Germinal center (tissue), 1 donor: ENCODE measurements at places on chromosomes 3 and 15.

GRCh38 chr3:140303875-140304274, 368.9 kb downstream of the CLSTN2 start:
- DNase-seq = no peak

GRCh38 chr15:62482785-62483429, 317.8 kb upstream of the C2CD4B start:
- DNase-seq = peak; percentile 41

- no peak for DNase-seq
These were observed 625.6 kb upstream of the SGO1 start for GRCh38 chr3:20811631-20812030.

DNA sequence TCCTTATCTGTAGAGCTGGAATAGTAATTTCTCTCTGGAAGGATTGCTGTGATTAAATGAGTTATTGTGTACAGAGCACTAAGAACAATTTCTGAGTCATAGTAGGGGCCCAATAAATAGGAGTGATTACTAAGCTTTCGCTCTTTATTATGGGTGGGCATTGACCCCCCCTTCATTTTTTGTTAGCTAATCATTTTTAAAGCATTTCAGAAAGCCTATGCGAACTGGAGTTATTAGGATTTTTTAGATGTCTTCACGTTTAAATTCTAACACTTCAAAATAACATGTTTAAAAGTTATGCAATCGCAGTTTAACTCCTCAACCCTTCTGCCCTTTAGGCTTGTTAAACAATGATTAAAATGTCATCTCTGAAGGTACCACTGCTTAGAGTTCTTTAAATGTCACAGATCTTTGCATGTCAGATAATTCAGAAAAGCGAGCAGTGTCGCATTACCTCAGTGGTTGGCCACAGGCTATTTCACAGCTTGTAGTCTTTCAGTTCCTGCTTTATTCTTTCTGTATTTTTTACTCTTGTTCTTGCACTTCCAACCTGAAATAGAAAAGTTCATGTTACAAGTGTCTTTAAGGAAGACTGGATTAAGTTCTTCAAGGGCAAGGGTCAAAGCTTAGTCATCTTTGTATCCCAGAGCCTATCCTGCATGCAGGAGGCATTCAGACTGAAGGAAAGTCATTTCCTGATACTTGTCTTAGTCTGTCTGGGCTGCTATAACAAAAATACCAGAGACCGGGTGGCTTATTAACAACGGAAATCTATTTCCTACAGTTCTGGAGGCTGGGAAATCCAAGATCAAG, 102.9 kb downstream of the FNDC3B start:
- peak; percentile 21 for DNase-seq

GRCh38 chr3:139970526-139970925, 35.5 kb downstream of the CLSTN2 start:
- no peak for DNase-seq

DNA sequence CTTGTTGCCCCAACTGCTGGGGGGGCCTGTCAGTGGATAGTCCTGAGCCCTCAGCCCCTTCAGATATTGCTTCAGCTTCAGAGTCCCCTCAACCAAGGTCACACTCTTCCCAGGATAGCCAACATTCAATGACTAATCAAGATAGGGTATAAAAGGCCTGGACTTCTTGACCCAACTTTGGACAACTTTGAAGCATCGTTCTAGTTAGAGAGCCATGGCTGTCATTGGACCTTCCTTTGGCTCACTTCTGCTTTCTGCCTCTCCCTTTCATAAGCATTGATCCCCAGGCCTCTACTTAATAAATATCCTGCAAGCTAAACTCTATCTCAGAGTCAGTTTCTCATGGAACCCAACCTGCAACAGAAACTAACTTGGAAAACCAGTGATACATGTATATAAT, 31.3 kb upstream of the DCLK3 start:
- DNase-seq = no peak

GRCh38 chr3:159978353-159978752, 10.3 kb upstream of the IL12A start:
- DNase-seq = no peak

DNA sequence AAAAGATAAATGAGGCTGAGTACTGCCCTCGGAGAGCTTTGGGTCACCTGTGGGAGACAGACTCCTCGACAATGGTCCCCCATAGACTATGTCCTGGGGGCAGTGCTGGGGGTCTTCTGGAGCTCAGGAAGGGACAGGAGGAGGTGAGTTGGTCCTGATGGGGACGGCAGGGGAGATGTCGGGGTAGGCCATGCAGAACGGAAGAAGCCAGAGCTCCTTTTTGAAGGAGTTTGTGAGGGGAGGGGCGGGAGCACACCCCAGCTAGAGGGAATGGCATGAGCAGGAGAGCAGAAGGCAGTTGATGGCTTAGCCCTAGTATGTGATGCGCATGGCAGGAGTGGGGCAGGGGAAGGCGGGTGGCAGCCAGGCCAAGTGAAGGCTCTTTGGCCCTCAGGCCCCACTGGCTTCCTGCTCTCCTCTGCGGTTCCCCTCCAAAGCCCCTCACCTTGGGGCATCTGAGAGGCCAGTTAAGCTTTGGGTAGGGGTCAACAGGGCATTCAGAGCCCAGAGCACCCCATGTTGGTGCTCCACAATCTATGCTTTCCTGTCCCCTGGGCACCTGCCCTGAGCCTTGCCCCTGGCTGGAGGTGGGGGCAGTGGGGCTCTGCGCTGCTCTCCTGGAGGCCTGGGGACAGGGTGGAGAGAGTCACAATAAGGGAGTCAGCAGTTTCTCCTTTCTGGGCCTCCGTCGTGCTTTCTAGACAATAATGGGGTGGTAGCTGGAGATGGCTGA, 179.3 kb downstream of the SMAD6 start:
- no peak for DNase-seq

- no peak for DNase-seq
These were observed 826.6 kb downstream of the SQOR start for GRCh38 chr15:46461416-46461815.

DNA sequence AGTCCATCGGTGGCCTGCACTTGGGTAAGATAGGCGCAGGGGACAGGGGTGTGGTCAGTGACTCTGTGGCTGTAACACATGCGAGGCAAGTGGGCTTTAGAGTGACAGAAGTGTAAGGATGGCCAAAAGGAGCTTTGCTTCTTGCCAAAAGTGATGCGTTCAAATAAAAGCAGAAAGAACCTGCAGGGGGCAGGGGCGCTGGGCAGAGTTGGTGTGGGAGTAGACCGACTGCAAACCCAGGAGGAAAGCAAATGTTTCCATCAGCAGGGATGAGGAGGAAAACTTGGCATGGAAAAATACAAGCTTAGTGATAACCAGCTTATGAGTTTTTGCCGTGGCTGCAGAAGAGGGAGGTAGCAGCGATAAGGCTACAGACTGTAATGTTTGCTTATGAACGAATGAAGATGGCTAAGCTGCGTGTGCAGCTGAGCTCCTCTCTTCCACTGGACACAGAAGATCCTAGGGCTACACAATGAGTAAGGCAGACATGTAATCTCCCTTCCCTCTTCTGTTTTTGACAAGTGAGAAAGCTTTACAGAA, 149.4 kb downstream of the WNT5A start:
- DNase-seq = no peak

- peak; percentile 30 for DNase-seq
These were observed 34.3 kb downstream of the STT3B start for GRCh38 chr3:31567036-31567435.

DNA sequence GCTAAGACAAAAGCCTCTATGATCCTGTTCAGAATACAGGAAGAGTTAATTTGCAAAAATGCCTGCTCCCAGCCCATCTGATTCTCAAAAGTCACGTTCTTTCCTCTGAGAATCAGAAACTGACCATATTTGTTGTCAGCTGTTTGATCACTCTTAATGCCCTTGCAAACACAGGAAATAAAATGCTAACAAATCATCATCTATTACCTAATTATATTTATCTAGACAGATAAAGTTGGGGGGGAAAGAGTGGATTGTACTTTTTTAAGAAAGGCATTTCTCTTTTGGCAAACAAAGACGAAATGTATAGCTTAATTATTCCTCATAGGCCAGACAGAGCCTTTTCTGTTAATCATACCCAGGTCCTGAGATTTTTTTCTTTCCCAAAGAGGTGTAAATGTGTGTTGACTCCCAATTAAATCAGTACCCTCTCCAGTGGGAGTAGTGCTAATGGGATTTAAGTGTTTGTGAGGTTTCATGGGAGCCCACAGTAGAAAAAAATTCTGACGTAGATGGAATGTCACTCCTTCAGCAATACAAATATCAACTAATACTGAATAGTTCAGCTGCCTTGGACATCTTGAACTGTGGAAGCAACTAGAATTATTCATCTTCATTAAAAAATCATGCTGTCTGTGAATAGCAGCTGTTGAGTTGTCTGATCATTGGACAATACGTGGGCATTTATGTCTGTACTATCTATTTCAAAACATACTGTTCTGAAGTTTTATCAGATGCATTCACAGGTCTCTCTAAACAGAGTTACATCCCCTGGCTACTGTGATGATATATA, 22.5 kb upstream of the BNIP2 start:
- no peak for DNase-seq

- DNase-seq = no peak
These were observed 132.6 kb upstream of the LRRN1 start for GRCh38 chr3:3666664-3667063.

DNA sequence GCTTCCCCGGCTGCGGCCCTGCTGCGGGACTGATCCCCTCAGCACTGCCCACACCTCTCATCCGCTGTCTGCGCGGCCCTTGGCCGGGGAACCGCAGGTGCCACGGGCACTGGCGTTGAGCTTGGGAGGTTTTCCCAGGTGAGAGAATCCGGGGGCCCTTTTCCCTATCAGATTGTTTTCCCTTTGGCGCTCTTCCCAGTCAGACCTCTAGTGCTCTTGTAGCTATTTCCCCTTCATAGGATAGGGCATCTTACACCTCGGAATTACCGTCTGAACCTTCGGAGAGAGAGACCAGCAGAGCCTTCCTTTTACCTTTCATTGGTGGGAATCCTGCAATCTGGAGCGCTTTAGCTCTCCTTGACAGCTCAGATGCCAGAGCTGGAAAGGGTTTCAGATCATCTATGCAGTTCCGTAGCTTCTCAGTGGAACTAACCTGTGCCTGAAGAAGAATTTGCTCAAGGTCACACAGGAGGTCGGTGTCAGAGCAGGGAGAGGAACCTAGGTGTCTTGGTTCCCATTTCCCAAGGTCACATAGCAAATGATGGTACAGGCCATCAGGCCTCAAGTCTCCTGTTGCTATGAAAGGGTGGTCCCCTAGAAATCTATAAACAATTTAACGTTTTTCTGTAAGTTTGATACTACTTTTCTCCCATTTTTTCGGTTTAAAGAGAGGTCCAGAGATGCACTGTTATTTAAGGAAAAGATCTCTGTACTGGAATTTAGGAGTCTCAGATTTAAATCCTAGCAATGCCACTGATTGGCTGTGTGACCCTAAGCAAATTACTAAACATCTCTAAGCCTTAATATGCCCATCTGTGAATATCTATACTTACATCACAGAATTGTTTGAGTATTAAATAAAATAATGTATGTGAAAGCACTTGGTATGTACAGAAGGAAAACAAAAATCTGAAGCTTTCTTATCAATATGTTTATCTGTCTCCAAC, 916 bp downstream of the IDH3A start:
- no peak for DNase-seq

- DNase-seq = no peak
These were observed 331.8 kb downstream of the ZIC1 start for GRCh38 chr3:147740928-147741327.

GRCh38 chr3:89104499-89104898, 2.9 kb upstream of the EPHA3 start:
- no peak for DNase-seq

- no peak for DNase-seq
These were observed 109.5 kb downstream of the STAG1 start for GRCh38 chr3:136642711-136643110.

GRCh38 chr3:161265916-161266571, 44.9 kb downstream of the NMD3 start:
- DNase-seq = no peak

DNA sequence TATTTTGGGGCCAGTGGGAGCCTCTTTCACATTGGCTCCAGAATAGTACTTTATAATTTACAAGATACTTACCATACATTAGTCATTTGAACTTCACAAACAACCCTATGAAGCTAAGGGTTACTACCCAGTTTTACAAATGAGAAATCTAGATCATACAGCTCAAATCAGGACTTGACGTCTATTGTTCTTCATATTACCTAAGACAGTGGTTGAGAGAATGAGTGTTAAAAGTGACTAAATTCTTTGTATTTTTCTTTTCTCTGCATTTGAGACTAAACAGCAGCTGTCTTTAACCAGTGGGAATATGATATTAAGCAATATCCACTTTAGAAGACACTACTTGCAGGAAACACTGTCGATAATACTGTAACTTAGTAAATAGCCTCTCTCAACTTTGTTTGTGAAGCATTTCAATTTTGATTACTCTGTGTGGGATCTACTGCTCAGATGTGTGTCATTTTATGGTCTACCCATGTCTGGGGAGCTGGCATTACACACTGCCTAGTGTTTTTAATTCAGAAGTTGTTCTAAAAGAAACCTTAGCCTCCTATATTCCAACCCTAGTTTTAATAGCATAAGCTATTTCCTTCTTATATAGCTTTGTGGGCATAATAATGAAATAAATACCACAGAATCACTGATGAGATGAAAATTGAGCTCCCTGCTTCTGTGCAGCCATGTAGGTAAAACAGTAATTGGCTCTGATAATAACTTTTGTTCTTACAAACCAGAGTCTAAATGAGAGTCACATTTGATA, 45.9 kb downstream of the IQCH start:
- no peak for DNase-seq

- peak; percentile 61 for DNase-seq
These were observed 177.5 kb downstream of the STT3B start for GRCh38 chr3:31710123-31710803.

- DNase-seq = no peak
These were observed 324.1 kb downstream of the MECOM start for GRCh38 chr3:169339386-169339785.

GRCh38 chr15:72306211-72306785, 13.7 kb downstream of the CELF6 start:
- DNase-seq = no peak

DNA sequence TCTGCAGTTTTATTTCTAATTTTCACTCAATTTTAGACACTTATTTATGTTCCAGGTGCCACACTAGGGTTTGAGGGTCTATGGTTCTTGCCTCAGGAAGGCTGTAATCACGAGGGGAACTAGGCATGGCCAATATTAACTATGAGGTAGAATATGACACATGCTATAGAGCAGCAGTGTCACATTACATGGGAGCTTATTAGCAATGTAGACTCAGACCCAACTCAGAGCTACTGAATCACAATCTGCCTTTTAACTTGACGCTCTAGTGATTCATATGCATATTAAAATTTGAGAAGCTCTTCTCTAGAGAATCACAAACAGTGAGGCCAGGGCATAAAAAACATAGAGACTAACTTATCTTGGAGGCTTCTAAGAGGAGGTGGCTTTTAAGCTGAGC, 32.8 kb upstream of the MRPL3 start:
- DNase-seq = no peak

- DNase-seq = no peak
These were observed 131.9 kb downstream of the TBC1D2B start for GRCh38 chr15:77945566-77945965.

DNA sequence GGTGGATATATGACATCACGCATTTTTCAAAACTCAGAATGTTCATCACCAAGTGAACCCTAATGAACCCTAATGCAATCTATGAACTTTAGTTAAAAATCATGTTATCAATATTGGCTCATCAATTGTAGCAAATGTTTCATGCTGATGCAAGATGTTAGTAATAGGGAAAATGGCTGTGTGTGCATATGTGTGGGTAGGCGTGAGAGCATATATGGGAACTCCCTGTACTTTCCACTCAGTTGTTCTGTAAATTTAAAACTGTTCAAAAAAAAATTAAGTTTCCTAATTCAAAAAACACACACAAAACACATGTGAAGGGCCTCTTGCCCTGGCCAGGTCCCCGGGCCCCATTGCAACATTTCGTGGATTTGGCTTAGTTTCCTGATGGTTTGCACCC, 89.7 kb upstream of the PROK2 start:
- no peak for DNase-seq

- no peak for DNase-seq
These were observed 43.4 kb downstream of the GPR160 start for GRCh38 chr3:170081079-170081741.
